ENCODE measurements at places on chromosomes 2 and 18.

DNA sequence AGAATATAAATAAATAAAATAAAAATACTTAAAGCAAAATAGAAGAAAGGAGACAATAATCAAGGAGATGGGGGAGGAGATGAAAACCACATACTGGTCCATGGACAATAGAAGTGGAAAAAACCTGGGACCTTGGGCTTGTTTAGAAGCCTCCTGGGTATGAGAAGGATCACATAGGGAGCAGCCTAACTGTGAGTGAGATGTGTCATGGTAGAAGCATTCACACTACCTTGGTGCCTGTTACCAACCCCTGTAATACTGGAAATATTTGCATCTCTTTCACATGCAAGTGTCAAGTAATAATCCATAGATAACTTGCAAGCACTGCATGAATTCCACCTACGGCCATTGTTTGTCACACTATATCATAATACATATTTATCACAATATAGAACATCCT lies 23.2 kb upstream of the RNF103 start:
- no peak for DNase-seq

DNA sequence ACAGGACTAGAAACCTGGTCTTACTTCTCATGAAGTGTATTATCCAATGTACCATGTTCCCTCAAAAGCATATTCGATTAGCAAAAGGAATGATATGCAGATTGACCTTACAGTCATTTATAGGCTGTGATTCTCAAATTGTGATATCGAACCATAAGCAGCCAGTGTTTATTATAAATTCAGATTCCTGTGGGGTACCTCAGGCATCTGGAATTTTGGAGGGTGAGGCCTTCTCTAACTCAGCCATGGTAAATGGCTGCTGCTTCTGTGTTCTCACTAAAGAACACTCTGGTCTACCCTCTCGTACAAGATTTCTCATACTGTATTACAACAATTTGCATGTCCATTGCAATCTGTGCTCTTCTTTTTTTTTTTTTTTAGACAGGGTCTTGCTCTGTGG lies 84.5 kb downstream of the PRPF40A start:
- no peak for DNase-seq

GRCh38 chr2:119692954-119693353 lies 14.0 kb downstream of the TMEM177 start:
- DNase-seq = no peak

- no peak for DNase-seq
Observed at GRCh38 chr2:96926791-96927190, 56.9 kb upstream of the SEMA4C start.

- no peak for DNase-seq
Observed at GRCh38 chr2:55861733-55862132, 61.8 kb downstream of the EFEMP1 start.
